ENCODE measurements at places on chromosomes 13 and 19.

- DNase-seq, result no peak
Measured at GRCh38 chr19:28324275-28325060, 888.5 kb downstream of the UQCRFS1 start.

DNA sequence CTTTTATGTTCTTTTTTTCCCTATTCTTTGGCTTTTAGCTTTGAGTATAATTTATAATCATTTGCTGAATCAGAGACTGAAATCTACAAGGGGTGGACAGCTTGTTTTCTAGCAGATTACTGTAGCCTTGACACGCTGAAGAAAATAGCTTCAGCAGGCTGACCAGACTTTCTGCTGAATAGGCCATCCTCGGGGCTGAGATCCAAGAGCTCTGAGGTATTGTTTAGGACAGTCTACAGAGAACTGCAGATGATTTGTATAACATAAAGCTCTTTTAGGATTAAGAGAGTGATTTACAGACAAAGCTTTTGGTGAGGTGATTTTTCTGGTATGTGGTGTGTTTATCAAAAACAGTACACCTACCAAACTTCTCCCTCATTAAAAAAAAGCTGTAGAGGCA lies 16.8 kb downstream of the POLR1D start:
- DNase-seq, result no peak

DNA sequence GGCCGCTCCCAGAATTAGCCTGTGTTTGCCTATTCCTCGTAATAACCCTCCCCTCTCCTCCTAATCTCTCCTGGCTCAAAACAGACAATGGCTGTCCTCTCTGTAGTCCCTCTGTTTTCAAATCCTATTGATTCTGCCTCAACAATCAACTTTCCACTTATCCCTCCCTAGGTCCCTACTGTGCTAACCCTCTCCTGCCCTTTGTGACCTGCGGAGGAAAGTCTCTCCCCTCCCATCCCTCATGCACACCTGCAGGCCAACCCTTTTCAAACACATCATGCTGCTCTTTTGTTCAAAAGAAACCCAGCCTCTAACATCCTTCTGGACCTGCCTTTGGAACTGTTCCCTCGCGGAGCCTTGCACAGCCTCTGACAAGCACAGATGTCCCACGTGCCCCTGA lies 37.3 kb downstream of the CILP2 start:
- no peak for DNase-seq

DNA sequence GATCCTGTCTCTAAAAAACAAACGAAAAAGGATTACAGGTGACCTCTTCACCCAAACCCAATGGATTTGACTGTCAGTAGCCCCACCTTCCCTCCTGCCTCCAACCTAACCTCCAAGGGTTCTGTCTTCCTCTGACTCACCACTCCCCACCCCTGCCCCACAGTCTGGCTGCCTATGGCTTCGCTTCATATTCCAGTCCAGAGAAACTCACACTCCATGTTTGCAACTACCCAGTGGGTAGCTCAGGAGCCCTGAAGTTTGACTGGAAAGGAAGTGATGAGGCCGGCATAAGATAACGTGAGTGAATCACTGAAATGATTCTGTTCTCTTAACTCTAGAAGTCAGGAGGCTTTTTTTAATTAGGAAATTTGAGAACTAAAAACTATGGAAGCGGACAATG lies 303.9 kb downstream of the FOXO1 start:
- DNase-seq, result no peak

All from SK-N-SH (cell line).